Activated CD4-positive, alpha-beta T cell treated with anti-CD3 and anti-CD28 coated beads, Interleukin-2, Interleukin-4, amounts not matched to agents 100 ng/mL and 50 ng/mL, durations not matched to agents 16 hours and 8 hours (primary cell): ENCODE measurements at places on chromosomes 7 and 10.

GRCh38 chr7:24572393-24572996 lies 757 bp upstream of the PALS2 start:
- peak; percentile 69 for DNase-seq

DNA sequence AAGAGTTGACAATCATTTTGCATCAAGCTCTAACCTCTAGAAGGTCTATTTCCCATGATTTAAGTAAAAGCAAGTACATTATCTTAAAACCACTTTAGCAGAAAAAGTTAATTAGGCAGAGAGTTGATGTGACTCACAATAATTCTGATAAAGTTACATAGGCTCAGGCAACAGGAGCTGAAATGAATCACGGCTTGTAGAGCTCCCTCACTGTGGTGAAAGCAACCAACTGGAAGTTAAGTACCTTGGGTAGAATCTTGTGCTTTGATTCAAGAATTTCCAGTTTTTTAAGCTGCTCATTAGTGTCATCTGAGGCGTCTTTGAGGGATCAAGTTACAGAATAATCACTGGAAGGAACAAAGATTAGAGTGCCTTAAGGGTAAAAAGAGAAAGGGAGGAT lies 68.9 kb upstream of the NFE2L3 start:
- no peak for DNase-seq

DNA sequence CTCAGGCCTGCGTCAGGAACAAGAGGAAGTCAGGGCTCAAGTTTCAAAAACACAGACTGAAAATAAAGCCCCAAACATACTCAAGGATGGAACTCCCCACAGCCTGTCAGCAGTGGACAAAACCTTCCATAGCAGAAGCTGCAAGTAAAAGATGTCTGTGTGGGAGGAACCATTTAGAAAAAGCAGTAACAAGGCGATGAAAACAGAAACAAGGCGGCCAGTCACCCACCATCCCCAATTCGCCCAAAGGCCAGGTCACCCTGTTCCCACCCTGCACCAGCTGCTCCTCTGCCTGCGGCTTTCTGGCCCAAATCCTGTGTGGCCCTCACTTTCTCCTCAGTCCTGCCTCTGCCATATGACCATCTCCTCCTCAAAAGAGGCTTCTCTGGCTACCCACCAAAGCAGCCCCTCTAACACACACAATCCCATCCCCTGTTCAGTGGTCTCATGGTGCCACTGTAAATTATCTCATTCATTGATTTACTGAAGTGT lies 27.8 kb downstream of the KCNMA1 start:
- DNase-seq = no peak

DNA sequence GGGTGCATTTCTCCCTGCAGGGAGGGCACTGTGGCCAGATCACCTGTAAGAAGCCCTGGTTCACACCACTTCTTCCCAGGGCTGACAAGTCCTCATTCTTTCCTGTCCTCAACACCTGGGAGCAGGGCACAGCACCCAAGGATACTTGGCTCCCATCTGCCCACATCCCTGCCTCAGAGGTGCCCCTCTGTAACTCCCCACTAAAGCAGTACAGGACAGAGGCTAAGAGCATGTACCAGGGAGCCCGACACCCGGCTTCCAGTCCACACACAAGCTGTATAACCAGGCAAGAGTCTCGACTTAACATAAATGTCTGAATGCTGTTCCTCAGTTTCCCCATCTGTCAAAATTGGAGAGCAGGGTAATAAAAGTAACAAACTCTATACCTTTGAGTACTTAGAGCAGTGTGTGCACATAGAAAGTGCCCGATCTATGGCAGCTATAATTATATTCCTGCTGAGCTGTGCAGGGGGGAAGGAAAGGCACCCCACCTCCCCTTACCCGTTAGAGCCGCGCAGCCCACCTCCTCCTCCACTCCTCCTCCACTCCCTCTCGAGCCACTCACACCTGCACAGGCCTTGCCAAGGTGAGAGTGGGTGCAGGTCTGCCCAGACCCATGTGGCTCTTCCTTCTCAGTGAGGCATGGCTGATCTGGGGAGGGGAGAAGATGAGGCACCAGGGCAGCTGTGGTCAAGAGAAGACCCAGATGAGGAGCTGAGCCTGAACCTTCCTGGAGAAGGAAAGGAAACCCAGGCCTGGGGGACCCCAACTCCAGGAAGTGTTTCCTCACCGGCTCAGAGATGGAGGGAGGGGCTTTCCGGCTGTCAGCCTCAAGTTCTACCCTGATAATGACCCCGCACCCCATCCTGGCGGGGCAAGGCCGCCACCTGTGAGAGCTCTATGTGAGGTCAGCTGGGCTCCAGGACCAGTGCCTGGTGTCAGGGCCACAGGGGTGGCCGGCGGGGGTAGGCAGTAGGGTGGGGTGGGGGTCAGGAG lies 22.6 kb downstream of the PODXL start:
- no peak for DNase-seq

DNA sequence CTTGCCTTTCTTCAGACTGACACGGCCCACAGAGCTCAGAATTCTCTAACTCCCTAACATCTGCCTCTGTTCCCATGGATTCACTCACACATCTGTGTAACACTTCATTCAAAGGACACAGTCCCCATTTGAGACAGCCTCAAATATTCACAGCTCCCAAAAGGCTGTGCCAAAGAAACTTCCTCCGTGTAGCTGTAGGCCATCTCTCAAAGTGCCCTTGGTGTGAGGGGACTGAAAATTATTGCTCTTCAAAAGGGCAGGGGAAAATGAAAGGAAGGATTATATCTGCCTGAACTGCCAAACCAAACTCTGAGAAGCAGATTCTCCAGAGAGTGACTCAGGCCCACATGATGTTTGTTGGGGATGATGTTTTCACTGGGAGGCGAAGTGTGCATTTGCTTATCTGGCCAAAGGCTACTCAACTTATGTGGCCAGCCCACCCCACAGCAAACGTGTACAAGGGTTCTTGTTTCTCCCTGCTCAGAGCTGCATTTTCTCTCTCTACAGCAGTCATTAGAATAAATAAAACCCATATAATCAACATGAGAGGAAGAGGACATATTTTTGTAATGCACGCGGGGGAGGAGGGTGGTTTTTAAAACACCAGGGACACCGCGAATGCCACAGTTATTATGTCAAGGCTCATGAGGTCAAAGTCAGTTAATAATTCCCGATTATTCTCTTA lies 302.4 kb upstream of the NFE2L3 start:
- DNase-seq = no peak

- DNase-seq = no peak
These were observed 94.6 kb downstream of the ELMO1 start for GRCh38 chr7:37353949-37354655.

- no peak for DNase-seq
These were observed 73.6 kb downstream of the PODXL start for GRCh38 chr7:131482800-131483199.

- DNase-seq = no peak
These were observed 52.9 kb downstream of the CYP2C9 start for GRCh38 chr10:94991243-94991888.

GRCh38 chr10:129547608-129548007 lies 80.6 kb downstream of the MGMT start:
- DNase-seq = no peak

- no peak for DNase-seq
These were observed 782.0 kb downstream of the SUGCT start for GRCh38 chr7:40916813-40917212.

- no peak for DNase-seq
These were observed 18.3 kb upstream of the USP6NL start for GRCh38 chr10:11629731-11630130.

DNA sequence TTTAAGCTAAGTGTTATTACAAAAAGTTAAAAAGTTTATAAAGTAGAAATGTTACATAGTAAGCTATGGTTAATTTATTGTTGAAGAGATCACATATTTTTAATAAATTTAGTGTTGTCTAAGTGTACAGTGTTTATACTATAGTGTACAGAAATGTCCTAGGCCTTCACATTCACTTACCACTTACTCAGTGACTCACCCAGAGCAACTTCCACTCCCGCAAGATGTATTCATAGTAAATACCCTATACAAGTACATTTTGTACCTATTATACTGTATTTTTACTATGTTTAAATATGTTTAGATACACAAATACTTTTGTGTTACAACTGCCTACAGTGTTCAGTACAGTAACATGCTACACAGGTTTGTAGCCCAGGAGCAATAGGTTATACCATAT lies 69.2 kb downstream of the DNAJC1 start:
- no peak for DNase-seq

DNA sequence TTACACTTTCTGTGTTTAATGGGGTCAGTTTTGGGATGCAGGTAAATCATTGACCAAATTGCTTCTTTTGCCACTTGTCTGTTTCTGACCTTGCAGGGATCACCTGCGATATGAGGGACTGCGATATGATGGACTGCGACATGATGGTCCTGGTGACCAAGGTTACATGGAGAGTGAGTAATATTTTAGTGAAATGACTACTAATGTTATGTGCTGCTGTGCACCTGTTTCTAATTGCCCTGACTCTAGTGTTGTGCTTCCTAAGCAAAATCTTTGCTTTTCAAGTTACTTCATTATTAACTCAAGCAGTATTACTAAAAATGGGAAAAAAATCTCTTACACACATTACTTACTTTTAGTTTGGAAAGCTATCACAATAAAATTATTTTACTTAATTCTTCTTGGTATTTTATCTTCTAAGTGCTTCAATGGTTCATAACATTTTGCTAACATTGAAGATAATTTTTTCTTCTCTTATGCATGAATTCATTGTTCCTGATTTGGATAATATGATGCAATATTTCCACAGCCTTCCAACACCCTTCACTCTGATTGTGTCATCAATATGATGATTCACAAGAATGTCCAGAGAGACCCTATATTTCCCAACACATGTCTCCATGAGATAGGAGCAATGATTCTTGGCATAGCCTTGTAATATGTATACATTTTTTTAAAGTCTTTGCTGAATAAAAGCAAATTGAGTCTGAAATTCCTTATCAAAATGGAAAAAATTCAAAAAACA lies 306.2 kb upstream of the AKR1E2 start:
- no peak for DNase-seq

GRCh38 chr10:100744136-100744986 lies 1.0 kb upstream of the PAX2 start:
- DNase-seq = peak; percentile 22
